ENCODE measurements at places on chromosomes 5 and 9.
A peak's percentile ranks its signal among the peaks of the same experiment; 100 is the strongest.

- DNase-seq, result no peak
Observed at GRCh38 chr5:56737002-56737621, 78.2 kb upstream of the MAP3K1 start.

GRCh38 chr9:95092262-95093072, 225.0 kb downstream of the FANCC start:
- no peak for DNase-seq

DNA sequence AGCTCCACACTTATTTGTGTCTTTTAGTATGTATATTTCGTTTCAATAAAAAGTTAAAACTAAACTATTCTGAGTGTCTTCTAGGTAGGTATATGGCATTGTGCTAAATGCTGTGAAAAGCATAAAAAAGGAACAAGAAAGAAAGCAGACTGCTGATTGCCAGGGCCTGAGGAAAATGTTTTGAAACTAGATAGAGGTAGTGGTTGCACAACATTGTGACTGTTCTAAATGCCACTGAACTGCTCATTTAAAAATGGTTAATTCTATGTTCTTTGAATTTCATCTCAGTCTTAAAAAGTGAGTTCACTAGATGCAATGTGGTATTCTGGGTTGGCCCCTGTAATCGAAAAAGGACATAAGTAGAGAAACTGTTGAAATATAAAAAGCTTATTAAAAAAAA, 2.6 kb upstream of the ALAD start:
- DNase-seq, result no peak

GRCh38 chr5:157740229-157740610, 3.3 kb upstream of the LSM11 start:
- DNase-seq, result no peak

GRCh38 chr9:37026113-37026930, 7.7 kb downstream of the PAX5 start:
- DNase-seq, result no peak

DNA sequence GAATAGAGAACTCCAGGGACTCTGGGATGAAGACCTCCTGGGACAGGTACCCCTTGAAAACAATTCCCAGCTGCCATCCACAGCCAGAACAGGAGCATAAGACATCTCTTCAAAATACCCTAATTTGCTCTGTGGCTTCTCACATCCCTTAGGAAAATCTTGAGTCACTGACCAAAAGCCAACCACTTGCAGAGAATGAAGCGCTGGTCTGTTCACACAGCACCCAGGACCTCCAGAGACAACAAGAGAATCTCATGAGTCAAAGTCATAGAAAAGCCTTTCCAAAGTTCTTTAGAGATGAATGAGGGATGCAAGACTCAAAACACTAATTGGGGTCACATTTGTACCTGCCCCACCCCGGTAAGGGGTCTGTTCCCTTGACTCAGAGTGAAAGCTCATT, 210.6 kb downstream of the SEMA5A start:
- DNase-seq, result no peak

DNA sequence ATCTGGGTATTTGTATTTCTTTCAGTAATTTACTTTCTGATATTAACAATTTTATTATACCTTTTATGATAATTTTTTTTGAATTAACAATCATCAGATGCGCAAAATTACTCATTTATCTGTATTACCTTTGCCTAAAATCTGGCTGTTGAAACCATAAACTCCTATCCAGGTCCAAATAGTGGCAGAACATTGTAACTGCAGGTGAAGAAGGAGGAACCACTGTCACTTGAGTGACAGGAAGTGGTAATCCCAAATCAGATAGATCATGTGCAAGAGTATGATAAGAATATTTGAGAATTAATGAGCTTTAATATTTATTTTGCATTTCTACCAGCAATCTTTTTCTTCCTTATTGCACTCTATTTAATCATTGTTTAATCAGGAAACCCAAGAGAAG, 139.3 kb upstream of the TLE4 start:
- no peak for DNase-seq

- no peak for DNase-seq
Observed at GRCh38 chr5:172008111-172008455, 1.6 kb upstream of the FBXW11 start.

DNA sequence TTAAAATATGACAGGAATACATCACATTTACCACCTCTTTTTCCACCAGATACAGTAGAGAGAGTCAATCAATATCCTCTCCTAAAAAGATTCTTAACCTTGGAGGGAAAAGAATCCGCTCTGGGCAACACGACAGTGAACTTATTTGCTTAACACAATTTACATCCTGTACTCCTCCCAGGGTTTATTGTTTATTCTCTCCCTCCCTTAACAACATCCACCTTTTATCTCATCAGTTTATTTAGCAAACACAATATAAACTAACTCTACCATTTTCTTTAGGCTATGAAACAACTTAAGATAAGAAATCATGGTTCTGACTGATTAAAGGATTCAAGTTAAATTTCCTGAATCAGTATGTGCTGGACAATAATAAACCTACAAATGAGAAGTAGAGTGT, 50.9 kb downstream of the CERT1 start:
- no peak for DNase-seq

- DNase-seq, result no peak
Observed at GRCh38 chr5:167639766-167640165, 651.7 kb upstream of the WWC1 start.

DNA sequence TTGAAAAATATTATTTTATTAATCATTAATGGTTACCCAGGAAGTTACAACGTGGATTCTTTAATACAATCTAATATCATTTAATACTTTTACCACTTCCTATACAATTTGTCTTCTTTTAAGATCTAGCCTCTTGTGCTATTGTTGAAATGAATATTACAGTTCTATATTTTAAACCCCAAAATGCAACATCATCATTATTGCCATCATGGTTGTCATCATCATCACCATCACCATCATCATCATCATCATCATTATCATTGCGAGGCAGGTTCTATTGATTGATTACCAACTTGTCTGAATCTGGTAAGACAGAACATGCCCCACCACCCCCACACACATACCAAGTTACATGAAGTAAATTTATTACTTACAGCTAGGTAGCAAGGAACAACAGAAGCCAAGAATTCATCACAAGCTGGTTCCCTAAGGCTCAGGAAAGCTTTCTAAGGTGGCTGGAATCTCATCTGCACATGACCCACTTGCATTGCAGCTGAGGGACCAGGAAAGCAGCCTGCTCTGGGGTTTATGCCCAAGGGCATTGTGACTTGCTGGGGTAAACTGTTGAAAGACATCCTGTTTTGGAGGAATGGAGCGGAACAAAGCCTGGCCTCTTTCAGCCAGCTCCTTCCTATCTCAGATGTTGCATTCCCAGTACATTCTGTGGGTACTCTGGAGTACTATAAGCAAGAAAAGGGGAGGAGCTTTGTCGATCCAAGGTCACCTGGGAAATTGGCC, 418.1 kb downstream of the PRR16 start:
- DNase-seq, result no peak

GRCh38 chr9:97327562-97327961, 20.1 kb downstream of the CCDC180 start:
- DNase-seq, result no peak

- DNase-seq, result no peak
Observed at GRCh38 chr9:12748016-12748415, 26.8 kb upstream of the LURAP1L start.

GRCh38 chr5:158026304-158027031, 167.5 kb upstream of the CLINT1 start:
- no peak for DNase-seq

GRCh38 chr9:137254624-137255447, at the start of gene NELFB:
NELFB (plus strand) TSS chr9:137255327.
- peak; percentile 69 for DNase-seq

DNA sequence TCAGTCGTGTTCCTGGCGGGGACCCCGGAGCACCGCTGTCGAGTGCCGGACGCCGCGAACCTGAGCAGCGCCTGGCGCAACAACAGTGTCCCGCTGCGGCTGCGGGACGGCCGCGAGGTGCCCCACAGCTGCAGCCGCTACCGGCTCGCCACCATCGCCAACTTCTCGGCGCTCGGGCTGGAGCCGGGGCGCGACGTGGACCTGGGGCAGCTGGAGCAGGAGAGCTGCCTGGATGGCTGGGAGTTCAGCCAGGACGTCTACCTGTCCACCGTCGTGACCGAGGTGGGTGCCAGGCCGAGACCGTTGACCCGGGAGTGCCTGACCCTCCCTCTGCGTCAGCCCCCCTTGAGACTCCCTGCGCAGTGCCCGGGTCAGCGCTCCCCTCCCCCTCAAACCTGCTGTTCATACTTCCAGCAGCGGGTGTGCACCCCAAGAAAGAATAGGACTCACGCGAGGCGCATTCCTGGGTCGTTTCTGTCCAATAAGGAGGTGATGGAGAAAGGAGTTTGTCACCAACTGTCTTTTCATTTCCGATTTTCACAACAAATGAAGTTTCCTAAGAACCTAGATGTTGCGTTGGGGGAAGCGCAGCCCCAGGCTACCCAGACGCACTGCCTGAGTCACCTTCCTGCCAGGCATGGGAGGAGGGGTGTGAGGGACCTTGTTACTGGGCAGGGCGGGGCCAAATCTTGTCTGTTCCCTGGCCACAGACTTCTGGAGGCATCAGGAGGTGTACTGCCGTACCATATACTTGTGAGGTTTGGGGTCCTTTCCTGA, 722 bp downstream of the SLC22A4 start:
- DNase-seq, result no peak

- no peak for DNase-seq
Observed at GRCh38 chr9:73080110-73080694, 71.5 kb upstream of the ANXA1 start.

DNA sequence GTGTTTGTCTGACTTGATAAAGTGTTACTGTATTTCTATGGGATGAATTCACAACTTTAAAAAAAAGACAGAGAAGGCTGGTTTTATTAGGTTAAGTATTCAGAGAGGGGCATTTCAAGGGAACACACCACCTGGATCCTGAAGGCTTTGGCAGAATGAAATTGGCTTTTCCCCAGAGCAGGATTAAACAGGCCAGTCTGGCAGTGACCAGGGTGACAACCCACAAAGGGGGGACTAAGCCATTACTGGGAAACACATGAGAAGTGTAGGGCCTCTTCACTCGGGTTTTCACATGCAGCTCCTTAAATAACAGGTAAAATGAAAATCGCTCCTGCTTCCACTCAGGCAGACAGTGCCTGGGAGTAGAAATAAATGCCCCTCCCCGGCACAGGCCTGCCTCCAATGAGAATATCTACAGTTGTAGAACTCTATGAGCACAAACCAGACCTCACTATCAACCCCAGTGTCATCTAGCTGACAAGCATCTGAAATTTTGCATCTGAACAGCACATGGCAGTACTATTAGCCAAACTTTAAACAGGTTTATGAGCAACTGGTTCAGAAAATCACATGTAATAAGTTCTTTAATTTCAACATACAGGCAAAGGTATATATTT, 85.8 kb downstream of the LHFPL2 start:
- DNase-seq, result no peak

DNA sequence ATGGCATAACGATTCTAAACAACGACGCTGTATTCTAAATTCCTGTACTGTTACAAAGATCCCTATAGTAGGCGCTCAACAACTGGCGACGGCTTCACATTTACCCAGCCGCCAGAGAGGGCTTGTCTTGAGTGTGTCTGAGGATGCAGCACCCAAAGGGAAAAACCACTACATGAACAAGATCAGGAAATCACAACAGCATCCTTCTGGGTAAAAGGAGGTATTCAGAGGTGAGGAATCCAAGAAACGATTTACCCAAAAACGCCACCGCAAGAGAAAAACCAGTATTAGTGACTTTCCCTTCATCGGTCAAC, 711 bp downstream of the TTC33 start:
- peak; percentile 55 for DNase-seq

GRCh38 chr5:157162919-157163510, 3.0 kb downstream of the GARIN3 start:
- no peak for DNase-seq

DNA sequence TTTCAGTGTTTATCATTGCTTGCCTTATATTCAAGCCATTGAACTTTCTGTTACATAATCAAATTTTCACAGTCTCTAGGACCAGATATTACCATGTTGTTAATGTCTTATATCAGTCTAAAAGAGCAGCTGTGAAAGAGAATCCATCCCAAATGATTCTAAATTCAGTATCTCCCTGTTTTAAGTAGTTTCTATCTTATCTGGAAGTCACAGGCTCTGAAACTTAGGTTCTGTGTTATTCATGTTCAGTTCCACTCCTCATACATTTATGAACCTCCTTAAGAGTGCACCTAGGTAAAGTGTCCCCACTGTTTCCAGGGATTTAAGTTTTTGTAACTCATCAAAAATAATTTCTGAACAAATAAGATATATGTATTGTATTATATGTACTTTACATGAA, 9.7 kb downstream of the LYRM7 start:
- DNase-seq, result no peak

- no peak for DNase-seq
Observed at GRCh38 chr5:96823900-96824380, 16.2 kb upstream of the ERAP1 start.

DNA sequence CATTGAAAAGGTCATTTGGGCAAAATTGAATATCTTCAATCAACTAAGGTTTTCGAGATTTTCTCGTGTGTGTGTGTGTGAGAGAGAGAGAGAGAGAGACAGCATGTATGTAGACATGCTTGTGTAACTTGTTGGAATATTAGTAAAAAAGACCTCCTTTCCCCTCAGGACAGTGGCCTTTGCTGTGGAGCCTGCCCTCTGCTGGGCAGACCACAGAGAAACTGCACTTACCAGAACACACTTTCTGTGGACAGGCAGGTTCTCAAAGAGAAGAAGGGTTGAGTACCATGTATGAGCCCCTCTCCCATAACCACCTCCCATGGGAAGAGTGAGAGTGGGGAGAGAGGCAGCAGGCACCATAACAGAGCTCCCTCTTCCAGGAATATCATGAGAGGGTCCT, 45.6 kb downstream of the CFAP90 start:
- no peak for DNase-seq

DNA sequence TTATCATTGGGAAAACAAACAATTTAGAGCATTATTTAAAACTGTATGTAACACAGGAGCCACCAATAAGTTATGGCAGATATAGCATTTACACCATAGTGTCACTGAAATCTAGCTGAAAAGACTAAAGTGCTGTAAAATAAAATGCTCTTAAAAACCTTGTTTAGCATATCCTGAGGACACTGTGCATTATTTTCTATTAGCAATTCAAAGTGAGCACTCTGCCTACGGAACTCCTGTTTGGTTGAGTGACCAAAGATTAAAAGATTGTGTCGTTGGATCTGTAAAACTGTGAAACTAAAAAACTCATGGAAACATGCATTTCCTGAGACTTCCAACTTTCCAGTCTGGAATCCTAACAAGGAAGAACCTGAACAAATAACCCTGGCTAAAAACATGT, 95.9 kb upstream of the C6 start:
- DNase-seq, result no peak

DNA sequence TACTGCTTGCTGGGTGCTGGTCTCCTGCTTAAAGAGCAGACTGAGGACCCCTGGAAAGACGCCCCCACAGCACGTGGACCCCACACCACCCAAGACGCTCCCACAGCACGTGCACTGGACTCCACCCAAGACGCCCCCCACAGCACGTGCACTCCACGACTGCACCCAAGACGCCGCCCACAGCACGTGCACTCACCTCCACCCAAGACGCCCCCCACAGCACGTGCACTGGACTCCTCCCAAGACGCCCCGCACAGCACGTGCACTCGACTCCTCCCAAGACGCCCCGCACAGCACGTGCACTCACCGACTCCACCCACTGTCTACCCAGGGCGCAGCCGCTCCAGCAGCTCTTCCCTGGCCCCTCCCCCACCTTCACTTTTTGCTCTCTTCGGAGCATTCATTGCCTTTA, 50.5 kb downstream of the EHMT1 start:
- no peak for DNase-seq

- DNase-seq, result peak; percentile 24
Observed at GRCh38 chr9:38284039-38284575, 108.4 kb upstream of the ALDH1B1 start.

- no peak for DNase-seq
Observed at GRCh38 chr5:91311697-91312501, 71.2 kb downstream of the ARRDC3 start.

- DNase-seq, result no peak
Observed at GRCh38 chr5:38831909-38832308, 13.9 kb upstream of the OSMR start.

Measured in NCI-H1930 (cell line).